Hematopoietic multipotent progenitor cell treated with erythropoietin and hydrocortisone succinate and interleukin-3 and kit ligand, for 8 days (in vitro differentiated cells): ENCODE measurements at places on chromosomes 1 and 21.

DNA sequence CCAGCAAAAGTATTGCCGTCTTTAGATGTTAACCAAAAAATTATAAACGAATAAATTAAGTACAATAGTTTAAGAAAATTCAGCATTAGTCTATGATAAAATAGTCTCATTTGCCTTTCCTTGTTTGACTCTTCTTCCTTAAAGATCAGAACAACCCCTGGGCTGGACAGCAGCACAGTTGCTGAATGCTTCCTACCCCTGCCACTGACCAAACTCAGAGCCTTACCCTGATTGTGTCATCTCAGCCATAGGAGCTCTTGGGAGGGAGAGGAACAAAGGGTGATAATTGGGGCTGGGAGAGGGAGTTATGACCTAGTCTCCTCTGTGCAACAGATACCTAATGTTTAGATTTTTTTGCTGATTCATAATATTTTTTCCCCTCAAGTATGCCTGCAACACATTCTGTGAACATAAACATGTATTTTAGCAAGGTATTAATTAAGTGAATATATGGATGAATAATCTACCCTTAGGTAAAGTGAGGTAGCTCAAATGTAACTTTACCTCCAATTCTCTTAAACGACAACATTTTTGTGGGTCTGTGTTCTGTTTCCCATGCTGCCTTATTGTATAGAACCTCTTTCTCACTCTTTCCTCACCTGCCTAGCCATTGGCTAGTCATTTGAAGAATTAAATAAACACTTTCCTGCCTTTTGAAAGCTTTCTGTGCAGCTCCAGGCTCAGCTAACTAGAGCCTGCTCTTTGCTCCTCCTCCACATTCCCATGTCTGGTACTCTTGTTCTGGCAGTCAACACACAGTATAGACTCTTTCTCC, 46.1 kb downstream of the FGGY start:
- DNase-seq, result no peak

DNA sequence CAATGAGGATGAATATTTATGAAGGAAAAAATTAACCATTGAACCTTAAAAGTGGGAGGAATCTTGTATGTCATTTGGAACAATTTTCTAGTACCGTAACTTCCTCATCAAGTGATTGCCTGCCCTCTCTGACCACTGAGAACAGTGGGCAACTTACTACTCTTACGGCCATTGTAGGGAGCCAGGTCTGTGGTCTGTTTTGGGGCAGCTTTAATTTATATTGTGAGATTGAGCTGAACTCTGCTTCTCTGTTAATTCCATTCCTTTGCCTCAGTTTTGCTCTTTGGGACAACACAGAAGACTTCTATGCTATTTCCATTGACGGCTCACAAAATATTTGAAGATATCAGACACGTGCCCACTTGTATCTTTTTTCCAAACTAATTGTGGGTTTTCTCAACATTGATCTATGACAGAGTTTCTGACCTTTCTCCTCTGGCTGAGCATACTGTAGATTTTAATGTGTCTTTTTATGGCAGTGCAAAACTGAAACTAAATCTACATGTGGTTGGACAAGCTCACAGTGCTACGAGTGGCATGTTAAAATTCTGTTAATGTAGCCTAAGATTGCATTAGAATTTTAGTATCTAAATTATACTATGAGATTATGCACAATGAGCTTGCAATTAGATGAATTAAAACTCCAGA, 27.8 kb upstream of the ZNF281 start:
- no peak for DNase-seq

DNA sequence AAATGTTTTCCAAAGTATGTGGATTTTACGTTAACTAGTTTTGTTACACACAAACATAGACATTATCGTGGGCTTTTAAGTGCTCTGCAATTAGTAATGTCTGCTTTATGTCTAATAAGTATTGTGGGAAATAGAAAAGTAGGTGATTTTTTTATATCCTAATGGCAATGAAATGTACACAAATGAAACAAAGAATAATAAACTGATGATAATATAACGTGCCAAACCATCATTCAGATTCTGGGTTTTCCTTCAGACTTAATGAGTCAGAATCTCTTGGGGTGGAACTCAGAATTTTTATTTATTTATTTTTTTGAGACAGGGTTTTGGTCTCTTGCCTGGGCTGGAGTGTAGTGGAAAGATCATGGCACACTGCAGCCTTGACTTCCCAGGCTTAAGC, 2.0 kb downstream of the TMEM183A start:
- DNase-seq, result no peak

GRCh38 chr1:61490924-61491323, 234.0 kb downstream of the TM2D1 start:
- DNase-seq, result no peak

- DNase-seq, result no peak
Observed at GRCh38 chr1:216032284-216032683, 391.0 kb downstream of the USH2A start.

DNA sequence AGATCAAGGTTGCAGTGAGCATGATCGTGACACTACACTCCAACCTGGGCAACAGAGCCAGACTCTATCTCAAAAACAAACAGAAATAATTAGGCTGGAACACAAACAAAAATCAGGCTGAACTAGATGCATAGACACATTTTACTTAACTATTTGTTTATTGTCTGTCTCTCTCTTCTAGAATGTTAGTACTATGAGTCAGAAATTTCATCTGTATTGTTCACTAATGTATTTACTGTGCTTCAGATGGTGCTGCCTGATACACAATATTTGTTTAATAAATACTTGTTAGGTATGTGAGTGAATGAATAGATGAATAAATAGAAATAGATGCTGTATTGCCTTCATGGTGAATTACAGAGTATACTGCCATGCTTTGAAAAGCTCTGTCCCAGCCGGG, 6.0 kb upstream of the LIN28A start:
- DNase-seq, result no peak

- DNase-seq, result no peak
Observed at GRCh38 chr1:171252482-171252881, 4.2 kb downstream of the FMO1 start.

DNA sequence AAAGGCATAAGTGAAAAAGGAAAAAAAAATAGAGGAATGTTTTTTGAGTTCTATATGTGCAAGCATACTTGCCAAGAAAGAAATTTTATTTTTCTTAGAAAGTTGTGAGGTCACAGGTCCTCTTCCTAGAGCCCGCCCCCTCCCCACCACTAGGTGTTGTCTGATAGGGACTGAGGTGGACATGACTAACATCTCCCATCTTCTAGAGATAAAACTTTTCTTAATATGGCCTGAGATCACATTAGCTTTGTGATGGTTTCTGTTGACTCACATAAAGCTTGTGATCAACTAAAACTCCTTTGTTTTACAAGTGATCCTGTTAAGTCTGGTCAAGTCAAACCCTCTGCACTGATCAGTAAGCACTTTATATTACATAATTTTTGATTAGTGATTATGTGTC, 33.4 kb upstream of the CITED4 start:
- DNase-seq, result no peak

- DNase-seq, result no peak
Observed at GRCh38 chr1:160717306-160717705, 5.7 kb upstream of the CD48 start.

- no peak for DNase-seq
Observed at GRCh38 chr1:6807782-6808181, 22.5 kb downstream of the CAMTA1 start.

DNA sequence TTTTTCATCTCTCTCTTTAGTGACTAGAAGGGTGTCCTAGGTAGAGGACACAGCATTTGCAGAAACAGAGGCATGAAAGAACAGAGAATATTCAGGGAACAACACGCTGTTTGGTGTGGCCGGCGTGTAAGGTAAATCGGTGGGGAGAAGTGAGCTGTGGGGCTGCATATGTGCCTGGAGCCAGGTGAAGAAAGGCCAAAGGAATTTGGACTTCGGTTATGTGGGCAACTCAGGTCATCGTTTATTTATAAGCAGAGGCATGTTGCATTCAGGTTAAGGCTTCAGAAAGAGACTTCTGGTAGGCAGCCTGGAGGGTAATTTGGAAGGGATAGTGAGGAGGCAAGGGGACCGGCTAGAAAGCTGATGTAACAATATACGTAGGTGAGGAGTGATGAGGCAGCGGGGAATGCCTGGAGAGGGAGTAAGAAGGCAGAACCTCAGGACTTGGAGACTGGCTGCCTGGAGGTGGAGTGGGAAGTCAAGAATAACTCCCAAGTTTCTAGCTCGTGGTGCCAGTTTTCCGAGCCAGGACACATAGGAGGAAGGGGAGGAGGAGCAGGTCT, 64.1 kb upstream of the ACOT11 start:
- DNase-seq, result no peak

DNA sequence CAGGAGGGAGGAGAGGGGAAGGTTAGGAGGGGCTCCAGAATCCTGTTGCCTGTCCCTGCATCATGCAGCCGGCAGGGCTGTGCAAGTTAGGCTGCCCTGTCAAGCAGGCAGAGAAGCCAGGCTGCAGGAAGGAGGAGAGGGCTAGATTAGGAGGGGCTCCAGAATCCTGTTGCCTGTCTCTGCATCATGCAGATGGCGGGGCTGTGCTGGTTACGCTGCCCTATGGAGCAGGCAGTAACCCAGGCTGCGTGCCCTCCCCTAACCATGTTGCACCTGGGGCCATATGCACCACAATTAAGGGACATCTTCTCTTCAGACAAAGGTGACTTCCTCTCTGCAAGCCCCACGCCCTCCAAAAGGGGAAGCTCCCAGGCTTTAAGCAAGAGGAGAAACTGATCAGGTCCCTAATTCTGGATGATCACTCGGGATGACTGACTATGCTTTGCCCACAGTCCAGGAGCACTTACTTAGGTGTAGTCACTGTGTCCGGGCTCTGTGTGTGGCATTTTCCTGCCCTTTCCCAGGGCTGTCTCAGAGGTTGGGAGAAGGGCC, 457.4 kb downstream of the SETD4 start:
- DNase-seq, result no peak

- no peak for DNase-seq
Observed at GRCh38 chr1:221921936-221922335, 180.0 kb upstream of the DUSP10 start.

- no peak for DNase-seq
Observed at GRCh38 chr1:241447031-241447644, 72.4 kb downstream of the FH start.

GRCh38 chr1:19688041-19688842, 23.6 kb downstream of the HTR6 start:
- DNase-seq, result no peak

DNA sequence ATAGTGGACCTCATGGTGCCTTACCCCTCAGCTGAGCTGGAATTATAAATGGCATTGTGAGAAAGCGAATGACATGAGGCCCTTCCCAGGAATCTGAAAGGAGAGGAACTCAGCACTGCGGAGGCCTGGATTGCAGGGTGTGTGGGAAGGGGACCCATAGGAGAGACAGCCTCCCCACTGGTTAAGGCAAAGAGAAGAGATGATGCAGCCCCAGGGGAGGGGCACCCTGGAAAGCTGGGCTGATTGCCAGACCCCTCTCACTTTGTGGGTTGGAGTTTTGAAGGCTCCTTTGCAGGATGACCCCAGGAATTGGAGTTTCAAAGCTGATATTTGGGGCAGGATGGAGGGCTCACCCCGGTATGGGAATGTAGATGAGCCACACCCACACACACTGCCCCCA, 2.0 kb downstream of the NPPB start:
- no peak for DNase-seq

- no peak for DNase-seq
Observed at GRCh38 chr1:205068457-205069040, 15.7 kb downstream of the TMEM81 start.

GRCh38 chr1:44361478-44361877, 6.4 kb upstream of the ERI3 start:
- no peak for DNase-seq

DNA sequence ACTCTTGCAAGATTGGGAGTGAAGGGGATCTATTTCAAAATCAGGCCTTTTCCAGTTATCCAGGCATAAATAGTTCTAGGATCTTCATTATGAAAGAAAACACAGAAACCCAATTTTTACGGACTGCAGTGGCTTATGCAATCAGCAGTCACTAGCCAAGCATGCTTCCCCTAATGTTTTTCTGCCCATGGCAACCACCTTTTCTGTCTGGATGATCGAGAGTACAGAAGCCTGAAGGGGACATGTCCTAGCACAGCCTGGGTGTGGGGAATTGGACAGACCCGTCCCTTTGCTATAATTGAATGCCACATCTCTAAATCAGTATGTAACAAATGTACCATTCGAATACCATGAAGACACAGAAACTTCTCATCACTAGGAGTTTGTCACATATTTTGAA, 29.8 kb upstream of the NCAM2 start:
- DNase-seq, result no peak

DNA sequence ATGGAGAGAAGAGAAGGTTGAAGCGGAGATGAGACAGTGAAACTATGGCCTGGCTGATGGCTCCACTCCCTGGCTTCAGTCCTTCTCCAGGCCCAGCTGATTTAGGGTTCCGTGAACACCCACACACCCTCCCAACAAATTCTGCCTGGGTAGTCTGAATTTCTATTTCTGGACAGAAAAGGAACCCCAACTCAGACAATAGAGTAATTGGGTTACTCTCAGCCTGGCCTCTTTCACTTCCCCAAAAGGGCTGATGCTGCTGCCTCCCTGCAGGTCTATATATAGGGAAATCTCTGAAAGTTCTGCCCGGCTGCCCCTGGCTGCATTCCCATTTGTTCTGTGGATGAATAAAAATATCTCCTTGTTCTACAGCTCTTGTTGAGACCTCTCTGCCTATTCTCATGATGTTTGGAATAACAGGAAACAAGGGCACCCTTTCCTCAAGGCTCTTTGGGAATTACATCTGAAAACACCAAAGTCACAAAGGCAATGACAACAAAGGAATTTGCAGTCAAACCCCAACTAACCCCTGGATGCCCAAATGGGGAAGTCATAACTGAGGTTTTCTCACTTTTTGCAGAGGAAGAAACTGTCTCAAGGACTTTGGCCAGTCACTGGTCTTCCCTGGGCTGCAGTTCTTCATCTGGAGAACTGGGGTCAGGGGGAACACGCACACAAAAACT, 11.4 kb upstream of the ZSCAN20 start:
- no peak for DNase-seq

DNA sequence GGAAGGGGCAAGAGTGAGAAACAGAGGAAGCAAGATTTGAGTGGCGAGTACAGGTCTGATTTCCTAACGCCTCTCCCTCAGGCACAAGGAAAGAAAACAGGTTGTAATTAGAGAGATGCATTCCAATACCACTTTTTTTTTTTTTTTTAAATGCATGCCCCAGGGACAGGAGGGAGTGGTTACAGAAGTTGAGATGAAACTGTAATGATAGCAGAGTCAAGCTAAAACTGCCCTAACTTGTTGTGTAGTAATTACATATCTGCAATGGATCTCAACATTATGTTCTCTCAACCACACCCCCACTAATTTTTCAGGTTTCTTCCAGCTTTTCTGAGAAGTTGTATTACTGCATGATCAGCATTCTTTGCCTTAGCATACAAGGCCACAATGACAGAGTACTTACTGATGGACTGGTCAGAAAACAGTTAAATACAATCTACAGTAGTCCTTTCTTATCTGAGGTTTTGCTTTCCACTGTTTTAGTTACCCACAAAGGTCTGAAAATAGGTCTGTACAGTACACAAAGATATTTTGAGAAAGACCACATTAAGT, 5.5 kb downstream of the ETV3 start:
- DNase-seq, result peak; percentile 62

DNA sequence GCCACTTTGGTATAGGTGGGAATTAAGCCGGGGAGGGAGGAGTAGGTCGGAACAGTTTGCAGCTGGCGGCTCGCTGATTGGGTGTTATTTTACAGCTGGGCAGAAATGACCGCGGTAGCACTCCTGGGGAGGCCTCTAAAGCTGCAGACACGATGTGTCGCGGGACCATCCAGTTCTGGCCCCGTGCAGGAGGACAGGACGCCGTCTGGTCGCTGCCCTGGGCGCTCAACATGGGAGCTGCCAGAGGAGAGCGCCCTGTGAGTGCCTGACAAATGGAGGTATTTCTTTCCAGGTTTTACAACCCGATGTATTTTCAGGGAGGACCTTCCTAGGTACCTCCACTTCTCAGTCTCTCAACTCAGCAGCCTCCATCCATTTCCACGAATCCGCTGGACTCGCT, 46.2 kb downstream of the CDC7 start:
- DNase-seq, result no peak
